DMS79 treated with DMSO at 0.1 percent for 48 hours (cell line): ENCODE measurements at places on chromosomes 5 and 9.

- no peak for DNase-seq
Observed at GRCh38 chr5:131265311-131265803, 1.5 kb downstream of the CDC42SE2 start.

DNA sequence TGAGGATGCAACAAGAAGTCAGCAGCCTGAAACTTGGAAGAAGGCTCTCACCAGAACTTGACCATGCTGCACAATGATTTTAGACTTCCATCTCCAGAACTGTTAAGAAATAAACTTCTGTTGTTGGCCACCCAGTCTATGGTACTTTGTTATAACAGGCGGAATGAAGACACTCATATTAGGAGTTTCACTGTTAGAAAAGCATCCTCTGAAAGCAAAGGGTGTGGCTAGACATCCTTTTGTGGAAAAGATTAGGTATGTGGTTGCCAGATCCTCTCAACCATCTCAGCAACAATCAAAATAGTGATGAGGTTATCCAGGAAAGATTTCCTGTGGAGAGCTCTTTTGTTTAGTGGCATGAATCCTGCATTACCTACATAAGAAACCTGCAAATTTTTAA lies 20.7 kb downstream of the ITGA2 start:
- no peak for DNase-seq

- DNase-seq = no peak
Observed at GRCh38 chr9:88390371-88390990, 2.2 kb downstream of the SPIN1 start.

- no peak for DNase-seq
Observed at GRCh38 chr9:23825700-23826099, 340 bp downstream of the ELAVL2 start.

DNA sequence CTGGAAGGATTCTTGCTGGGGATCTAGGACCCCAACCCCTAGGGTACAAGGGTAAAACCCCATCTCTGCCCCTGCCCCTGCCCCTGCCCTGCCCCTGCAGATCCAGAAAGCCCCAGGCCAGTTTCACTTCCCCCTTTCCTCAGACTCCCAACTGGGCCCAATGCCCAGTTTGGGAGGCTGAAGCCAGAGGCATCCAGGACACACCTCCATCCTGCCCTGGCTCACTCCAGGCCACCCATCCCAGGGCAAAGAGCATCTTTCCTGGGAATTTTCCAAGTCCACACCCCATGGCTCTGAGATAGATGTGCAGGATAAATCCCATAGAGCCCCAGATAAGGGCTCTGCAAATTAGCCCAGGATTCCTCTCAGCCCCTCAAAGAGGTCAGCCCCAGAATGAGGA lies 17.4 kb downstream of the CNTFR start:
- DNase-seq = no peak

DNA sequence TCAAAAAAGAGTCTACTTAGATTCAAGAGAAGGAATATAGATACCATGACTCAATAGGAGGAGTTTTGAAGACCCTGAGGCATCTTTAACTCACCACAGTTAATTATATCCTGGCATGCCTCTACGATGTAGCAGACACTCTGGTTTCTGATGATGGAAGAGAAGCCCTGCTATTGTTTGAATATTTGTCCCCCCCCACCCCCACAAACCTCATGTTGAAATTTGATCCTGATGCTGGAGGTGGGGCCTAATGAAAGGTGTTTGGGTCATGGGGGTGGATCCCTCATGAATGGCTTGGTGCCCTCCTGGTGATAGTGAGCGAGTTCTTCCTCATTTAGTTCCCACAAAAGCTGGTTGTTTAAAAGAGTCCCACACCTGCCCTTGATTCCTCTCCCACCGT lies 147.9 kb upstream of the TBCA start:
- no peak for DNase-seq

DNA sequence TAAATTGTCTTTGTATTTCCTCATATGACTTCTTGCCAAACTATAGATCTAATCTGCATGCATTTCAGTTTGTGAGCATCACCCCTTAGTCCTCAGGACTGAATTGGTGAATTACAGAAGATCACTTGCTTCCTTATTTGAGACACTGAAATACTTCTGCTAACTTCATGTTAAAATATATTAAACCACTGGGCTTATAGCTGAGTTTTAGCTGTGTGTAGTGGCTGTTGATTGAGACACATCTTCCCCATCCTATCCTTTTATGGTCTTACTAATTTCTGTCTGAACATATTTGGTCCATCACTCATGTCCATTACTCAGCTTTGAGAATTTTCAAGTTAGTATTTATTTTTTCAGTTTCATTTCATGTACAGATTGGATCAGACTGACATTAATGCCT lies 295.9 kb downstream of the PSAT1 start:
- DNase-seq = no peak

DNA sequence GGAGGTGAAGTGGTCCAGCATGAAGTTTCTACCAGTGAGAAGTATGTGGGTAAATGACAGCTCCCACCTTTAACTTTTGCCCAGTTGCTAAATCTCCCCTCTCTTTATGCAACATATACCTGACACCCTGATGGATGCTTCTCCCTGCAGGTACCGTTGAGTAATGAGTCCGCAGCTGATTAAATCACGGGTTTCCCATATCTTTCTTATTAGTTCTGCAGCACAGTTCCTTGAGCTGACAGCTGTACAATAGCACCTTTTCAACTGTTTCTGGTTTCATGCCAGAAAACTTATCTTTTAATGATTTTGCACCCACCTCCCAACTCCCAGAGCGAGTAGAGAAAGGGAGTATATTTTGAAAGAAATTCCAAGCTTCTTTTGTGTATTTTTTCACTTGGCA lies 161.0 kb upstream of the TUT7 start:
- DNase-seq = no peak

DNA sequence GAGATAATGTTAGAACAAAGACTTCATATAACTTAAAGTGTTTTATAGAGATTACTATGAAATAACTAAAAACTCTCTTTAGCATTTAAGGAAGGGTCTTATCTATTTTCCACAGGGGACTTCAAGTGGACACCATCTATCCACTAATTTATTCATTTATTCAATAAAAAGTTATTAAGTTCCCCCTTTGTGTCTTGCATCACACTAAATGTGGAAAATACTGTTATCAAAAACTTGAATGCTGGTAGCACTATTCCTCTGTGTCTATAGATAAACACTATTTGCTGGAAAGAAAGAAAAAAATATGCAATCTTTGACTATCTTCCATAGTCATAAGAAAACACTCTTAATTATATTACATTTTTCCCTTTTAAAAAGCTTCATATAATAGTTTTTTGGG lies 20.1 kb upstream of the ZNF622 start:
- no peak for DNase-seq

DNA sequence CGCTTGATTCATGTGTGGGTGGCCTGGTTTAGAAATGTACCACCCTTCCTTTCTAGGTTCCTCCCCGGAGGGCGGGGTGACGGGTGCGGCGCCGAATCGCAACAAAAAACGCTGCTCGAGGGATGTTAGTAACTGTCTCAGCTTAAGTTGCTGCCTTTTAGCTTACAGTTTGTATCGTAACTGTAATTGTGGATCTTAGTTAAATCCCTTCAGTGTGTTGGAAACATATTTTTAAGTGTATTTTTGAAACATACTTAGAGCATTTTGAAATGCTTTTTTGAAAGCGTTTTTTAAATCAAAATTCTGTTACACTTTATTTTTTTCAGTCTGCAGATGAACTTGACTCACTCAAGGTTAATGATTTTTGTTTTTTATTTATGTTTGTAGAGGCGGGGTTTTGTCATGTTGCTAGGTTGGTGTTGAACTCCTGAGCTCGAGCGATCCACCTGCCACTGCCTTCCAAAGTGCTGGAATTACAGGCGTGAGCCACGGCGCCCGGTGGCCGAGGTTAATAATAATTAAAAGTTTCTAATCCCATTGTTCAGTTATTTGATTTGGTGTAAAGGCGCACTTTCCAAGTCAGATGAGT lies 997 bp upstream of the CHD1 start:
- no peak for DNase-seq

DNA sequence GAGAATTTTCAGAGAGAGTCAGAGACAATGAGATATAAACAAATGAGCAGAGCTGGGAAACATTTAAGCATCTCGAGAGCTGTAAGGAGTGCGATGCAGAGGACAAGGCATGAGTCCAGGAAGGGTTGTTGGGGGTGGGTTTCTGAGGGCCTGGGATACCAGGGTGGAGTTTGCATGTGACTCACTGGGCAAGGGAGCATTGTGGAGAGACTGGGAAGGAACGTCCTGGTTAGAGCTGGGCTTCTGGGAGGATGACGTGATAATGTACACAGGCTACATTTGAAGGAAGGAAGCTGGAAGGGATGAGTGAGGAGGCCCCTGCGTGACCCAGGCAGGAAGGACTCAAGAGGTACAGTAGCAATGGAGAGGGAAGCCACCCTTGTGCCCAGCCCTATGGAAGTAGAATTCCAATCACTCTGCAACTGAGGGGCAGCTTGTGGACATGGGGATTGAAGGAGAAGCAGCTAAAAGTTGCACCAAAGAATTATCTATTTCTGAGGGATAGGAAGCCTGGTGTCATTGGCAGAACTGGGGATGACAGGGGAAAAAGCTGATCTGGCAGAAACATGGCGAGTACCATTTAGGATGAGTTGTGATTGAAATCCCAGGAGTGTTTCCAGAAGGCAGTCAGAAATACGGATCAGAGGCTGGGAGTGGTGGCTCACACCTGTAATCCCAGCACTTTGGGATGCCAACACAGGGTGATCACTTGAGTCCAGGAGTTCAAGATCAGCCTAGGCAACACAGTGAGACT lies 59.3 kb upstream of the AFAP1L1 start:
- DNase-seq = no peak

- no peak for DNase-seq
Observed at GRCh38 chr5:142605611-142606010, 80.3 kb downstream of the FGF1 start.

GRCh38 chr5:179914032-179914755 lies 6.5 kb upstream of the TBC1D9B start:
- no peak for DNase-seq

- DNase-seq = no peak
Observed at GRCh38 chr5:100840370-100840769, 62.7 kb downstream of the ST8SIA4 start.

DNA sequence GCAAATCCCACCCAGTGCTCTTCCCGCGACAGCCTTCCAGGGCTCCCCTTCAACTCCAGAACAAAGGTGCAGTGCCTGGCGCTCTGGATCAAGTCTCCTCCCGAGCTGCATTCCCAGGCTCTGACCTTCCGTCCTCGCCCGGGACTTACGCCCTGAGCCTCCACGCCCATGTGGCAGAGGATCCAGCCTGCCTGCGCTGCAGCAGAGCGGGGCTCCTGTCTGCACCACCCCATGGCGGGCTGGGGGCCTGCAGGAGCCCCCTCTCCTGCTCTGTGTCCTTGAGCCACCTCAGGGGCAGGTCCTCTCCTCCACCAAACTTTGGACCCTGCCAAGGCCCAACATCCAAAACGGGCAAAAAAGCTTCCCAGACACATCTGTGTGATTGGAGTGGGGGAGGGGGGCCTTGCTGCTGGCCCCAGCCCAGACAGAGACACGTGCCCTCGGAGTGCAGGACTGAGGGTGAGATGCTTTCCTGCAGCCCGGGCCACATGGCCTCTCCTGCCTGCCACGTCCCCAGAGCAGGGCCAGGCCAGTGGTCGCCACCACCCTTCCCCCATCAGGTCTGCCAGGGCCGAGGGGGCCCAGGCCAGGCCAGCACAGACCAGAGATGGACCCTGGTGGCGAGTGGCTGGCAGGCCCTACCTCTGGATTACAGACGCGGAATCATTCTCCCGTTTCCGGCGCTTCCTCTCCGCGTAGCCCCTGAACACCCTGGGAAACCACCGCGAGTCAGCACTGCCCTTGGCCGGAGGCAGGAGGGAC lies 4.4 kb downstream of the NSMF start:
- DNase-seq = no peak

- DNase-seq = no peak
Observed at GRCh38 chr9:83544002-83544698, 5.9 kb upstream of the FRMD3 start.

DNA sequence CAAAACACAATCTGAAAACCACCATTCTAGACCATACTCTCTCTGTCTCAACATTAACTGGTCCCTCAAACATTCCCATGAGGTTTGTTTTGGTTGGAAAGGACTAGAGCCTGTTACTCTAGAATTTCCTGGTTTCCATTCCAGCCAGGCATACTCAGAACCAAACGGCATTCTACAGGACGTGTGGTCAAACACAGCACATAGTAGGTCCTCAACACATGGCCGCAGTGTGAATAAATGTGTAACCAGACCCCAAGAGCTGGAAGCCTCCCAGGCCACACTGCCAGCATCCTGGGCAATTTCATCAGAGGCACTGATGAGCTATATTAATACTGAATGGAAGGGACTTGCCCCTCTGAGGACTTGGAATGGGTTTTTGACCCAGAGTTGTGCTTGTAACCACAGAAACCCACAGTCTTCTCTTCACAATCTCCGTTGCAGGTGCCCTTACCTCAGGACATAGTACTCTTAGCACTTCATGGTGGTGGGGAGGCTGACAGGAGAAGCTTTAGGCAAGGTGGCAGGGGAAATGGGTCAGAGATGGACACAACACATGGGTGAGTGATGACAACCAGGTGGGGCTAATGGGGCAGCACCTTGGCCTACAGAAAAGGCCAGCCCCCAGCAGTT lies 66.0 kb downstream of the ZNF366 start:
- no peak for DNase-seq

- DNase-seq = peak; percentile 8
Observed at GRCh38 chr9:132878695-132879456, at the start of gene SPACA9. Gene SPACA9, plus strand, starts transcription at chr9:132878898. Its CDS starts 5,050 bp downstream, at chr9:132883948.

GRCh38 chr9:132383462-132383883 lies 23.2 kb downstream of the TTF1 start:
- no peak for DNase-seq

DNA sequence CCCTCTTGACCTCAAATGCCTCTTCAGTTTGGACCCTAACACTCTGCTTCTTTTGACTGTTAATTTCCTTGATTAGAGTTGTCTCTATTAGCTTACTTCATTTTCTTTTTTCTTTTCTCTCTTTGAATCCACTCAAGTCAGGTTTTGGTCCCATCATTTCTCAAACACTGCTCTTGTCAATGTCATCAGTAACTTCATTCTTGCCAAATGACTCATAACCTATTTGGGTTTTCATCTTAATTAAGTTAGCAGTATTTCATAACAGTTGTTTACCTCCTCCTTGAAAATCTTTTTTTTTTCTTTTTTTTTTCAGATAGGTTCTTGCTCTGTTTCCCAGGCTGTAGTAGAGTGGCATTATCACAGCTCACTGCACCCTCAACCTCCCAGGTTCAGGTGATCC lies 119.6 kb downstream of the PARP8 start:
- DNase-seq = no peak
